ENCODE measurements at places on chromosomes 7 and 10.

- no peak for DNase-seq
These were observed 125.8 kb downstream of the ELMO1 start for GRCh38 chr7:37322831-37323230.

DNA sequence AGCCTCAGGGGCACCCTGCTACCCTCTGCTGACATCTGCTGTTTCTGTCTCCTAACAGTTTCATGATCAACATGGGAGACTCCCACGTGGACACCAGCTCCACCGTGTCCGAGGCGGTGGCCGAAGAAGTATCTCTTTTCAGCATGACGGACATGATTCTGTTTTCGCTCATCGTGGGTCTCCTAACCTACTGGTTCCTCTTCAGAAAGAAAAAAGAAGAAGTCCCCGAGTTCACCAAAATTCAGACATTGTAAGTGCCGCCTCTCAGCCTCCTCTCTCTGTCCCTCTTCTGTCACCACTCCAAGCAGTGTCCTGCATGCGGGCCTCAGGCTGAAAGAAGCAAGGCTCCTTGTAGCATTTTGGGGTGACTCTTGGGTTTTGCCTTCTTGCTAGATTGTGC lies 39.0 kb downstream of the POR start:
- DNase-seq, result no peak

DNA sequence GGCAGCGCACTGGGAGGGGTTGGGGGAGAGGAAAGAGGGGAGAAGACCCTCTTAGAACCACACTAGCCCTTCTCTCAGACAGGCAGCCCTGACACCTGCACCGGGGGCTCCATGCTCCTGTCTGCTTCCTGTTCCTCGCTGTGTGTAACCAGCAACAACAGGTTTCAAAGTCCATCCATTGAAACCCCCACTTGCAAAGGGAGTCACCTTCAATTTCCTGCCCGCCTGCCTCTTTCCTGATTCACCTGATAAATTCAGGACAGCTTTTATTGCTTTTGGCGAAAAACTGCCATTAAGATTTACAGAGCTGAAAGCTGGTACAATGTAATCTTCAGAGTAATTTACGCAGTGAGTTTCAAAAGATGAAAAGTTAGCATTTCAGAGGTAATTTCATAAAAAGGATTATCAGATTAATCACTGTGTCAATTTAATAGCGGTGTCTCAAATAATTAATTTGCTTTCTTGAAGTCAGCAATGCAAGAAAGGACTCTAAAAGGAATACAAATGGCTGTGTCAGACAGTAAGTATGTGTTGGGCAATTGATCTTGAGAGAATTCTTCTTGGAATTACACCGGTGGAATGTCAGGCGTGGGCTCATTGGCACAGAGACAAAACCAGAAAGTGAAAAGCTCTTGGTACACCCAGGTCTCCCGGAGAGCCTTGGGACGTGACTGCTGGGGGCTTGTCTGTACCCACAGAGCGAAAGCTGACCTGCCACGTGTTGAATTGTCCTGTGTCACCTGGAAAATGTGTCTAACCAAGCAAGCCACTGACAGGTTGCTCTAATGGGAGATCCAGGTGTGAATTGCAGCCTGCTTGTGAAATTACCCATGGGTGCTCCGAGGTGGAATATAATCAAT lies 60.7 kb downstream of the TMEM209 start:
- no peak for DNase-seq

GRCh38 chr7:32171248-32171647 lies 101.0 kb upstream of the PDE1C start:
- DNase-seq, result no peak

- no peak for DNase-seq
These were observed 28.4 kb upstream of the SEMA3E start for GRCh38 chr7:83677180-83677866.

- DNase-seq, result no peak
These were observed 66.5 kb downstream of the DGKB start for GRCh38 chr7:14836006-14836405.

GRCh38 chr7:22146961-22147512 lies 201.3 kb upstream of the CDCA7L start:
- DNase-seq, result no peak

GRCh38 chr7:155213955-155214740 lies 83.5 kb upstream of the INSIG1 start:
- no peak for DNase-seq

DNA sequence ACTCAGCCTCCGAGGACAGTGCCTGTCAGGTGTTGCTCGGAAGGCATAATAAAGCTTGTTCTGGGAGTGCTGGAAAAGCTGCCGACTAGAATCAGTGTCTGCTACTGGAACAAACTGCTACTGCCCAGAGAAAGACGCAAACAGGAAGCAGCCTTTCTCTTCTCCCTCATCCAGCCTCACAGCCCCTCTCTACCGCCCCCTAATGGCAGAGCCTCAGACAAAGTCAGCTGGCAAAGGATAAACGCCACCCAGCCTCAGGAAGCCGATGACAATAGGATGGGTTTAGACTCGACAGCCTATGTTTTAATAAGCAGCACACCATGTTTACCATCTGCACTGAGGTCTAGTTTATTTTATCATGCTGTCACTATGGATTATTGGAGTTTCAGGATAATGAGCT lies 169.5 kb upstream of the LYZL1 start:
- DNase-seq, result no peak

- no peak for DNase-seq
These were observed 896.4 kb downstream of the PCDH15 start for GRCh38 chr10:53904506-53905241.

DNA sequence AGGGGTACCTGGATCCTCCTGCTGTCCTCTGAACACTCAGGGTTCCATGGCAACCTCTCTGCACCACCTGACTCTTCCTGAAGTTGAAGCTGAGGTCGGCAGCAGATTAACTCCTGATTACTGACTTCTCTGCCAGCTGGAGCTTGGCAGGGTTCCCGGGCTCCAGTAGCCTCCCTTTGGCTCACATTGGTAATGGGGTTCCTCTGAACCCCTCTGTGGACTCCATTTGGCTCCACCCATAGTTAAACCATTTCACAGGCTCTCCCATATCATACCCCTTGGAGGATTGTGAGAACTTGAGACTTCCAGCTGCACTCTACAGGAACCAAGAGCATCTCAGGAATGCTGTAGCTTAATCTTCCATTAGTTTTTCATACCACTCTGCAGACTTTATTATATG lies 292.5 kb downstream of the HDAC9 start:
- no peak for DNase-seq

DNA sequence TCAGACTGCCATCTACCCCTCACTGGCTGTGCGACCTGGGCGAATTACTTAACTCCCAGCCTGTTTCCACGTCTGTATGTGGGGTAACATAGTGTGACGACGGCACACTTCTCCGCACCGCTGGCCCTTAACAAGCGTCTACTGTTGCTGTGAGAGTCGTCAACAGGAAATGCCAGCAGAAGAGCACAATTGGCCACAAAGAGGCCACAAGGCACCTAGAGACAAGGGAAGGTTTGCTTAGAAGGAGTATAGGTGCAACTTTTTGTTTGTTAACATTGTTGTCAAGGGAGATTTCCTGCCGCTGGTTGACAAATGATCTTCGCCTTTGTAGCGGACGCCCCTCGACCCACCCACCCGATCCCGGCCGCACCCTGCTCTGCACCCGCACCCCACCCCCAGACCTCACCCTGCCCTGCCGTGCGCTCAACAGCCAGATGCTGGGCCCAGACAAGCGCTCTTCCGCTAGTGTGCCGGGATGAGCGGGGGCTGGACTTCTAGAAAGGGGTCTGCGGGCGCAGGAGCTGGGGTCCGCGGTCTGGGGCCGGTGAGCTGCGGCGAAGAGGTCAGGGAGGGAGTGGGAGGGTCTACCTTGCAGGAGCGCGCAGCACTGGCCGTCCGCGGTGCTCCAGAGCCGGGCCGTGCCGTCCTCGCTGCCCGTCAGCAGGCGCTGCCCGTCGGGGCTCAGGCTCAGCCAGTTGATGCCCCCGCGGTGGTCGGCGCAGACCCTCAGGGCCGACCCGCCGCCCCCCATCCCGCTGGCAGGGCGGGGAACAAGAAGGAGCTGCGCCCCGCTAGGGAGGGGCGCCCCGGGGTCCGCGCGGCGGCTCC lies 785 bp downstream of the WDR86 start:
- DNase-seq, result no peak

- DNase-seq, result no peak
These were observed 272.3 kb downstream of the CNTNAP2 start for GRCh38 chr7:146388928-146389327.

- no peak for DNase-seq
These were observed 1.7 kb downstream of the ADAM8 start for GRCh38 chr10:133274751-133275683.

DNA sequence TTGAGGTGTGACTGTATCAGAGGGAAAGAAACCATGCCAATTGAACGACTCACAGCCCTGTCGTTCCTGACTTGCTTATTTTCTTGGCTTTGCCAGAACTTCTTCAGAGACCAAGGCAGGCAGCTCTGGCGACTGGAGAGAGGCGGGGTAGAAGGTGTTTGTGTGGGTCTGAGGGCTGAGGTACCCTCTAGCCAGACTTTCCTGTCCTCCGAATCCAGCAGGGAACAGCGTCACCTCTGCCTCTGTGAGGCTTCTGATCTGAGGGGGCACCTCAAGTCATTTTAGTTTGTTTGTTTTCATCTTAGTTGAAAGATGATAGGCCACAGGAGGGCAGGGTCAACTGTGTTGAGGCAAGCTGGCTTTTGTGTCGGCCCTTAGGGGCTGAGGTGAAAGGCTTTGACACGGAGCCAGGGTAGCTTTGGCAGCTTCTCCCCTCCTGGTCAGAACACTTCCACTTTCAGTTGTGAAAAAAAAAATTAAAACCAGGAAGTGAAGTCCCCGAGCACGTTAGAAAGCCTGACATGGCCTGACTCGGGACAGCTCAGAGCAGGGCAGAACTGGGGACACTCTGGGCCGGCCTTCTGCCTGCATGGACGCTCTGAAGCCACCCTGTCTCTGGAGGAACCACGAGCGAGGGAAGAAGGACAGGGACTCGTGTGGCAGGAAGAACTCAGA lies 1.9 kb downstream of the ACSL5 start:
- no peak for DNase-seq

GRCh38 chr10:34835908-34836508 lies 20.9 kb upstream of the PARD3 start:
- DNase-seq, result no peak

DNA sequence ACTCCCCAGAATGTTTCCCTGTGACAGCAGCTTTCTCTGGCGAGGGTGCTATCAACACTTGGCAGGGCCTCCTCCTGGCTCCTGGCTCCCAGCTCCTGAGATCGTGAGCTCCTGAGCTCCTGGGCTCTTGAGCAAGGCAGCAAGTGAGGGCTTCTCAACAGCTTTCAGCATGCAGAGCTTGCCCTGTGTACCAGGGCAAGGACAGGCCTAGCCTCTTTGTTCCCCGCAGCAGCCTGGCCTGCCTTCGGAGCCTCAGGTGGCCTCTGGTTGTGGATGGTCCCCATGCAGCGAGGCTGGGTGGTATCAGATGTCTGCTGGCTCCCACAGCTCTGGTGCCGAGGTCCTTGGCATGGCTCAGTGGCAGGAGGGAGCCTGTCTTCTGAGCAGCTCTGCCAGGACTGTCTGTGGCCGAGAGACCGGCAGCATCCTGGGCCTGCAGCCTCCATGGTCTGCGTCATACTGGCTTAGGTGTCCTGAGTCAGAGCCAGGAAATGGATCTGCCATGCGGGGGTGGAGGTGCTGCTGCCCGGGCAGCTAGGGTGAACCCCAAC lies 44.2 kb downstream of the ZMIZ1 start:
- DNase-seq, result no peak

- no peak for DNase-seq
These were observed 12.7 kb upstream of the AGR2 start for GRCh38 chr7:16817536-16817935.

DNA sequence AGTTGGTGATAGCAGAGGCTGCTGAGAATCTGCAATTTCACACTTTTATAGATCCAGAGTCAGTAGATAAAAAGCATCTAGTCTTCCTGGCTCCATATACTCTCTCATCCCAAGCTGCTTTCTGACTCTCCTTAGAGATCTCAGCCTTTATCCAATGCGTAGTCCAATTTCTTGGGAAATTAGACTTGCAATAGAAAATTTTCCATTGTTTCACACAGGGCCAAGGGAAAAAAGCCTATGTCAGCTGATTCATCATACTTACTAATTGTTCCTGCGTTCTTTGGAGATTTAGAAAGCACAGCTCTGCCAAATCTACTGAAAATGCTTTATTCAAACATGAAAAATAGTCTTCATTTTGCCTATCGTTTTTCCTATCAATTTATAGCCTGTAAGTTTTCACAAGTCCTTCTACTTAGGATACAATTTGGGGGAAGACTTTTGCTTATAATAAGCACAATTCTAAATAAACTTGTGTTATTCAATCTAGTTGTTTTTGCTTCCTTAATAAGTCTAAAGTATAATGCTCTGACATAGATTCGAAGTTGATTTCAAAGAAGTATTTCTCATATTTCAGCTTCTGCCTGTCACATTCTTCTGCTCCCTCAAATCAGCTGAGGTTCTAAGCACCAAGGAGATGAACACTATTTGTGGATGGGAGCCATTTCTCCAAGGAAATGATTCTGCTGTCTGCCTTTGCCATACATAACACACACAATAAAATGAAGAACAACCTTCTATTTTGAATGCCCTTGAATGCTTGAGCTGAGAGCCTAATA lies 165.4 kb downstream of the ADAM12 start:
- DNase-seq, result no peak

GRCh38 chr7:7427363-7427762 lies 108.3 kb downstream of the COL28A1 start:
- DNase-seq, result no peak

- no peak for DNase-seq
These were observed 21.6 kb upstream of the ZFAND2A start for GRCh38 chr7:1181640-1182039.

- no peak for DNase-seq
These were observed 299.4 kb downstream of the CRPPA start for GRCh38 chr7:16121876-16122390.

DNA sequence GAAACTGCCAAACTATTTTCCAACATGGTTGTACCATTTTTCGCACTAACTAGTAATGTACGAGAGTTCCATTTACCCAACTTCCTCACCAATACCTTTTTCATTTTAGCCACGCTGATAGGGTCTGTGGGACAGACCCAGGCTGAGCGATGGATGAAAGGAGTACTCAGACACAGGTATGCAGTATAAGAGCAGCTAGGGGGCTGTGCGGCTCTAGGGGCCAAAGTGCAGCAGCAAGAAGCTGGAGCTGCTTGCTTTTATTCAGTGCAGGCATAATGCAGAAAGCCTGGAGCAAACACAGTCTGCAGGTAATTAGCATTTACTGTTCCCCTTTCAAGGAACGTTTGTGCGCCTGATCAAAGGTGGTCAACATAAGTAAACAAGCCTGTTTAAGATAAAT lies 21.0 kb downstream of the UCMA start:
- DNase-seq, result no peak

Data from SIG-M5 (cell line).